ENCODE measurements at places on chromosomes 7 and 10. TPM values are rescaled to one million over a fixed set of nuclear protein-coding genes. Genes with fewer than 3 reads are reported as not detected.

Gene EIF5AL1
- total RNA-seq = 0.08 TPM

Gene FAM180A
- total RNA-seq = 25.1 TPM

Gene SYT15B
- total RNA-seq = 4.6 TPM

Gene OR2A12
- not detected for total RNA-seq

Gene MDH2
- total RNA-seq = 376 TPM

Gene MOGAT3
- total RNA-seq = not detected

Gene NKX2-3
- total RNA-seq = not detected

Gene CPXM2
- total RNA-seq = 11.2 TPM

Gene SPDYE16
- total RNA-seq = not detected

Gene AP3M1
- total RNA-seq = 30.8 TPM

Gene SHH
- total RNA-seq = not detected

Gene HK1
- 315 TPM for total RNA-seq

Gene SFXN4
- 44.0 TPM for total RNA-seq

Gene GJD4
- total RNA-seq = not detected

Gene AS3MT
- 7.2 TPM for total RNA-seq

Gene MKRN1
- 95.0 TPM for total RNA-seq
